HFFc6 (cell line): ENCODE measurements at places on chromosomes 1 and 21. TPM values are rescaled to one million over a fixed set of nuclear protein-coding genes. Genes with fewer than 3 reads are reported as not detected.
A peak's percentile ranks its signal among the peaks of the same experiment; 100 is the strongest.

DNA sequence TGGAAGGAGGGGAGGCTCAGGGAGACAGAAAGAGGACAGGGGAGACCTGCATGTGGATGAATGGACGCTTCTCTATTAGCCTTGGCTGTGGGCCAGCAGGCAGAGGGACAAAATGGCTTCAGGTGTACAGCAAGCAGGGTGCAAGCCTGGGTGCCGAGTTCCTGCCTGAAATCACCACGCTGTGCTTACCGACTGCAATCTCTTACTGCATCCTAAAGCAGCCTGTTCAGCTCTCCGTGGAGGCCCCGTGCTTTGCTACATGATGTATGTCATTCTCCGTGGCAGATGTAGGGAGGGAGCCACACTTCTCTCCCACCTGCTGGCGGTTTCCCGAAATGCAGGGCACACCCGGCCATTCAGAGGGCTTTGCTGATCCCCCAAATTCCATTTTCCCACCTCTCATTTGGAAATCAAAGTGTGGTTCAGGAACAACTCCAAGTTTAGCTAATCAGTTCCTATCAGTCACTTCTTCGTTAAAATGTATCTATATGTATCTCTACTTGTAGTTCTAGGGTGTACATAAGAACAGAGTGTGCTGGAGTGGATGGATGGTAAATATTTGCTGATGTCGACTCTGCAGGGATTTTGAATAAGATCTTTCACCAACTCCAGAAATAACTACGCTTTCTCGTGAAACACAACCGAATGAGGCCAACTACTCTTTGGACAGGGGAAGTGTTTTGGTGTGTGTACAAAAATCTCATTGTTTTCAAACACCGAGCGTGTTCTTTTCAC lies 122.3 kb upstream of the BACE2 start:
- H3K4me3 ChIP-seq: no peak overlapping the region
- H3K27ac ChIP-seq: no peak overlapping the region
- DNase-seq: no peak
- H3K4me1 ChIP-seq: peaks cover 12% of the 10 kb centered on the region
- H3K36me3 ChIP-seq: no peaks in the 10 kb centered on the region

DNA sequence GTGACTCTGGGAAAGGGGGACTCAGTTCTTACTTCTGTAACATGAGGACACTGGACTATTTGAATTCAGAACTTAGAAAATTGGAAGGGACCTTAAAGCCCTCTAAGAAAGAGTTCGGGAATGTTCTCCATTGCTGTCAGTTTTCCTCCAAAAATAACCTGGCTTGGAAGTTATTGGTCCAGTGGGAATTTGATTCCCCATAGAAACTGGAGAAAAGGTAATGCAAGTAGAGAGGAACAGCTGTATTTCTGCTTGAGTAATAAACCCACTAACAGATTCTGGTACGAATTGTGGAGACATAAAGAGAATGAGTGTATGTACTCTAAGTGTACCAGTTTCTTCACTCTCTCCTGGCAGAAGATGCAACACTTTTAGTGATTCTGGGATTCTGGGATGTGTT lies 1.8 kb downstream of the ZBED6 start:
- no peak for DNase-seq
- peak overlapping the region; percentile 96 for H3K27ac ChIP-seq
- peaks cover 44% of the 10 kb centered on the region for H3K36me3 ChIP-seq
- peak overlapping the region; percentile 94 for H3K4me3 ChIP-seq
- H3K27me3 ChIP-seq: peaks cover 5% of the 10 kb centered on the region; the same call in 1 of the 2 replicates
- peaks cover 53% of the 10 kb centered on the region for H3K4me1 ChIP-seq

DNA sequence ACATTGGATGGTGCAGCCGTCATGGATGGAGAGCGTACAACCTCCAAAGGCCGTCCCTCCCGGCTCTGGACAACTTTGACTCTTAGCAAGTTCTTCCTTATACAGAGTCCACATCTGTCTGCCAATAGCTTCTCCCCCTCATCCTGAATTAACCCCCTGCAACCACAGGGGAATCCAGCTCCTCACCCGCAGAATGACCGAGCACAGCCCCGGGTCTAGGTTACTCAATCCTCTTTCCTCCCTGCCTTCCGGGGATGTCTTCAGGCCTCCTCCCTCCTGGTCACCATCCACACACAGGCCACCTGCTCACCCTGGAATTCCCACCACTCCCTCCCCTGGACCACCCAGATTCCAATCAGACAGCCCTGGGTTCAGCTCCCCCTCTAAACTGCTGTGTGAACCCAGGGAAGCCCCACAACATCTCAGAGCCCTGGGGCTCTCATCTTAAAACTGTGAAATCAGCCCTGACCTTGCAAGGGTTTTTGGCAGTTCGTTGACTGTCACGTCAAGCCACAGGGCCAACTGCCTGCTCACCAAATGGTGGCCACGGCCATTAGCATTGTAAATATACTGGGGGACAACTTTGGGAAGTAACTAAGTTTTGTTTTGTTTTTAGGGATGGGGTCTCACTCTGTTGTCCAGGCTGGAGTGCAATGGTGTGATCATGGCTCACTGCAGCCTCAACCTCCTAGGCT lies 54.2 kb downstream of the HSPG2 start:
- H3K36me3 ChIP-seq: peaks cover 28% of the 10 kb centered on the region; the same call in 1 of the 2 replicates
- H3K4me3 ChIP-seq: no peak overlapping the region; the same call in 1 of the 2 replicates
- peak; percentile 28 for DNase-seq
- peak overlapping the region; percentile 76 for H3K27ac ChIP-seq
- peaks cover 3% of the 10 kb centered on the region for H3K27me3 ChIP-seq

DNA sequence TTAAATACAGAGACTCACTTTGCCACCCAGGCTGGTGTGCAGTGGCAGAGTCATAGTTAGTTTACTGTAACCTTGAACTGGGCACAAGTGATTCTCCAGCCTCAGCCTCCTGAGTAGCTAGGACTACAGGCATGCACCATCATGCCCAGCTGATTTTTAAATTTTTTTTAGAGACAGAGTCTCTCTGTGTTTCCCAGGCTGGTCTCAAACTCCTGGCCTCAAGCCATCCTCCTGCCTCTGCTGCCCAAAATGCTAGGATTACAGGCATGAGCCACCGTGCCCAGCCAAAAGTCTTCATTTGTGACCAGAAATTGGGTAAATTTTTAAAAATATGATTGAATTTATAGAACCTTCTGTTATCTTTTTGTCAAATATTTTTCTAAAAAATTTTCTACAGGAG lies 17.9 kb upstream of the TARS2 start:
- DNase-seq: no peak
- no peak overlapping the region for H3K4me3 ChIP-seq
- no peak overlapping the region for H3K27ac ChIP-seq
- H3K4me1 ChIP-seq: no peaks in the 10 kb centered on the region

DNA sequence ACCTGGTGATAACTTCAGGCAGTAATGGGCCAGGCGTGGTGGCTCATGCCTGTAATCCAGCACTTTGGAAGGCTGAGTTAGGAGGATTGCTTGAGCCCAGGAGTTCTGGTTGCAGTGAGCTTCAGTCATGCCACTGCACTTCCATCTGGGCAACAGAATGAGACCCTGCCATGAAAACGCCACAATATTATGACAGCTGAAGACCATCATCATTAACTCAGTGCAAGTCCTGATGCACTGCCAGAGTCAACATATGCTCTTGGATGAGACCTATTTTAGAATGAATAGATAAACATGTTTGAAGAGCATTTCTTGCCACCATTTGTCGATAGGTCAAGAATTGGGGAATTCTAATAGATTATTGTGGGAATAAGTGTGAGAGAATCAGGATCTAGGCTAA lies 26.4 kb downstream of the HENMT1 start:
- no peaks in the 10 kb centered on the region for H3K27me3 ChIP-seq
- H3K27ac ChIP-seq: no peak overlapping the region
- no peak for DNase-seq
- H3K4me1 ChIP-seq: no peaks in the 10 kb centered on the region
- no peaks in the 10 kb centered on the region for H3K36me3 ChIP-seq

DNA sequence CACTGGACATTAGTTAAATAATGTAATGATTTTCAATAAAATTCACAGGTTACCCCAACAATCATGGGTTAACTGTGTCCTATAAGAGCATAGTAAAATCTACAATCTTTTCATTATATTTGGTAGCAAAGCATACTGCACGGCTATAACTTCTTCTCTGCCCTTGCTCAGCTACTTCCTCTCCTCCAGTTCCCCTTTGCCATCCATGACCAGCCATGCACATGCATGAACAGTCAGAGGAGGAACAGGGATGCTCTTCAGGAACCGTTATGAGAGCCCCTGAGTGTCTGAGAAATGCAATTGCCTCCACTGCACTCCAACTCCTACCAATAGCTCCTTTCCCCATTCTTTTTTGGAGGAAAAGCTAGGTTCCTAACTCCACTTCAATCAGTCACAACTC lies 646.7 kb downstream of the LTN1 start:
- H3K36me3 ChIP-seq: 0 out of 2 replicates have a peak, but pooled peaks cover 4% of the 10 kb centered on the region
- H3K4me1 ChIP-seq: peaks cover 4% of the 10 kb centered on the region; the same call in 1 of the 2 replicates
- H3K27ac ChIP-seq: no peak overlapping the region
- H3K4me3 ChIP-seq: no peak overlapping the region
- no peak for DNase-seq
- H3K27me3 ChIP-seq: peaks cover 1% of the 10 kb centered on the region; the same call in 1 of the 2 replicates

DNA sequence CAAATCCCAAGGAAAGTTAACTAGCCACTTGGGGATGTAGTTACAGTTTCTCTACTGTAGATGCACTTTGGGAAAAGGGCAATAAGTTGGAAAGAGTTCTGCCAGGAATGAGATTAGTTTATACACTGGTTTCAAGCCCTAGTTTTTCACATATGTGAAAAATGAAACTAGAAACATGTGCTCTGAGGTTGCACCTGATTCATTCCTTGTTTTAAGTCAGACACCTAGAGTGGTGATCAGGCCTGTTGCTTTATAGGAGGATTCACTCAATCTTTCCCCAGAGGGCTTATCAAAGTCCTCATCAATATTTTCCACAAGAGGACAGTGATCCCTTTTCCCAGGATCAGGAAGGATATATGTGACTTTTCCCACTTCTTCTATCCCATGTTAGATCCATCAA lies 515.9 kb upstream of the PKN2 start:
- peaks cover 8% of the 10 kb centered on the region; the same call in 1 of the 2 replicates for H3K27me3 ChIP-seq
- no peak for DNase-seq
- H3K27ac ChIP-seq: no peak overlapping the region
- H3K4me1 ChIP-seq: no peaks in the 10 kb centered on the region

DNA sequence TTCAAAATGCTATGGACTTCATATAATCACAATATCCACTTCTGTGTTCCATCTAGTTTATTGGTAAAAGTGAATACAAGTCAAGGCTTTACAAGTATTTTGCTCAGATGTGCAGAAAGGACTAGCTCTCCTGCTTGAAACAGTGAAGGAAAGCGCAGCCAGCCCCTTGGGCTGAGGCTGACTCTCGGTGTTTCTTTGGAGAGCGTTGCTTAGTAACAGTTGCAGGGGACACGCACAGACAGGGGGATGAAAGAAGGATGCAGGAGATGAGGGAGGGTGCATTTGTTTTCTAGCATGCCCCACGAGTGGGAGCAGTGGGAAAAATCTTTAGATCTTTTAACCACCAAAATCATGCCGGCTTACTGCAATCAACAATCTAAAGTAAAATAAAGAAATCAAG lies 9.1 kb downstream of the PYCR2 start:
- H3K4me1 ChIP-seq: peaks cover 19% of the 10 kb centered on the region
- no peak overlapping the region for H3K27ac ChIP-seq
- H3K27me3 ChIP-seq: no peaks in the 10 kb centered on the region; the same call in none of the 2 replicates
- DNase-seq: no peak

DNA sequence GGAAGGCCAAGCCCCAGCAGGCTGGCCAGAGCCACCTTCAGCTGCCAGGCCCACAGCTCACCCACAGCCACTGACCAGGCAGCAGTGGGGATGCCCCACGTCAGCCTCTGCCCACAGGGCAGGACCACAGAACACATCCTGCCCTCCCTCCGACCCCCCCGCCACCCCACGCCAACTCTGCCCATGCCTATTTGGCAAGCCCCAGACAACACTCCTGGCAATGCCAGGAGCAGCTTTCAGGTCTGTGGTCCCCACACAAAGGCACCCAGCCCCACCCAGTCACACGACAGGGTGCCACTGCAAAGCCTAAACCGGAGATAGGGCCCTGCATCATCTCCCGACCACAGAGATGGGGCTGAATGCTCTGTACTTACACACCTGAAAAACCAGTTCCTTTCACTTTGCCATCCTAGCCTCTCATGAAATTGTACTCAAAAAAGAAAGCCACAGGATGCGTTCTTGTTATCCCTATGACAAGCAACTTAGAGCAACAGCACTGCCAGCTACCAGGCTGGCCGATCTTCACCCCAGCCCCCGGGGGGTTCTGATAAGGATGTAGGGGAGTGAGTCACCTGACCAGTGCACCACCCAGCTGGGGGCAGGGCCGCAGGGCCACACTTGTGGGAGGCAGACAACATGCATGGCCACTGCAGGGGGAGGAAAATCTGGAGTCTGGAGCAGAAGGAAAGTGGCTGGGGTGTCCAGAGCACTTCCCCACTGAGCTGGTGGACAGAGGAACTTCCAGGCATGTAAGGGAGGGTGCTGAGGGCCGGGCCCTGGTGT lies 36.2 kb downstream of the UBE2G2 start:
- peak overlapping the region; percentile 42 for H3K27ac ChIP-seq
- H3K4me3 ChIP-seq: peak overlapping the region; percentile 17; the same call in 1 of the 2 replicates
- peaks cover 9% of the 10 kb centered on the region for H3K4me1 ChIP-seq
- peak; percentile 5 for DNase-seq
- H3K36me3 ChIP-seq: no peaks in the 10 kb centered on the region; the same call in 1 of the 2 replicates

DNA sequence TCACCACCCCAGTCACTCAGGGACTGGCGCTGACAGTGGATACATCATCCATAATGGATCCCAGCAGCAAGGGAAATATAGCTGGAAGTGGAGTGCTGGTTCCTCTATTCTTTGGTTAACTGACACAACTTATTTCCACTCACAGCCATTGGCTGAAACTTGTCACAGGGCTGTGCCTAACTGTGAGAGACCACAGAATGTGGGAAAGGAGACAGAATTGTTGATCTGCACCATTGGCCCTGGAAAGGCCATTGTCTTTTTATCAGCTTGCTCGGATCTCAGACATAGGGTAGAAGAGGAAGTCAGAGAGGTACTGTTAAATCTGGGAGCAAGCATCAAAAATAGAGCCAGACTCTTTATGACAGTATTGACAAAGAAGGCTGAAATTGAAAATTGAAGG lies 451.3 kb downstream of the AJAP1 start:
- DNase-seq: no peak
- no peaks in the 10 kb centered on the region for H3K27me3 ChIP-seq

The TGFB2 gene
- 2.2 to 11.8 TPM (median 6.8 TPM) in 3 replicates for total RNA-seq

The ZBTB8B gene
- not detected in 3 replicates for total RNA-seq

The TMEM269 gene
- total RNA-seq: not detected in 2 replicates

The NTRK1 gene
- not detected in 3 replicates for total RNA-seq

The USP21 gene
- 17.5 to 18.3 TPM (median 17.7 TPM) in 3 replicates for total RNA-seq

The SYT14 gene
- total RNA-seq: 7.4 to 8.2 TPM (median 7.7 TPM) in 3 replicates

The MFAP2 gene
- total RNA-seq: 31.8 and 47.5 TPM in 2 replicates

The ADGRL2 gene
- total RNA-seq: 2.1 and 8.7 TPM in 2 replicates

The ADORA1 gene
- total RNA-seq: 0.46 and 3.5 TPM in 2 replicates

The IL24 gene
- total RNA-seq: not detected in 3 replicates

The LCE1C gene
- not detected in 3 replicates for total RNA-seq
